Brain pericyte (primary cell): ENCODE measurements at places on chromosomes 5 and 9.
A peak's percentile ranks its signal among the peaks of the same experiment; 100 is the strongest.

- DNase-seq, result peak; percentile 34
Observed at GRCh38 chr9:36572515-36573418, at the start of gene MELK. TSS of gene MELK (plus strand) at chr9:36572895. CDS start at chr9:36581682, 8,787 bp downstream.

DNA sequence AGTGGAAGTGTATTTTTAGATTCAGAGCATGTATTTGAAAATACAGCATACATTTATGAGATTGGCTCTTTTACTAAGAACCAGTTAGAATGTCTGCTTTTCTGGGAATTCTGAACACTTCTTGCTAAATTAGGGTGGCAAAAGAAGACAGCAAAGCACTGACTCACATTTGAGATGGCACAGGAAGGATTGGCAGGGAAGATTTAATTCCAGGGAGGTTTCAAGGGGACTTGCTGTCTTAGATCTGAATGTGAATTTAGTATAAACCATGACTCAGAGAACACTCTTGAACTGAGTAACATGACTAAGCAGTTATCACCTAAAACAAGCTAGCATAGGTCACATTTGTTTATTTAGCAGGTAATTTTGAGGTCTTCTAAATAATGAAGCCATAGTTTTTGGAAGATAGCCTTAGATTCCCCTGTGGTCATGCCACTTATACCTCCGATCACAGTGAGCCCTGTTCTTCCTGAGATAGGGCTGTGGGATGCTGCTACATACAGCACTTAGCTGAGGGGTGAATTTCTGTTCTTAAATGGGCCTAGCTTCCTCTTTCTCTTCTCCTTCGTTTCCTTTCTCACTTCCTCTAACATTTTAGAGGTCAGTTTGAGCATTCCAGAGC lies 173.8 kb downstream of the PCSK1 start:
- no peak for DNase-seq

- DNase-seq, result no peak
Observed at GRCh38 chr9:134709512-134710270, 68.1 kb downstream of the COL5A1 start.

DNA sequence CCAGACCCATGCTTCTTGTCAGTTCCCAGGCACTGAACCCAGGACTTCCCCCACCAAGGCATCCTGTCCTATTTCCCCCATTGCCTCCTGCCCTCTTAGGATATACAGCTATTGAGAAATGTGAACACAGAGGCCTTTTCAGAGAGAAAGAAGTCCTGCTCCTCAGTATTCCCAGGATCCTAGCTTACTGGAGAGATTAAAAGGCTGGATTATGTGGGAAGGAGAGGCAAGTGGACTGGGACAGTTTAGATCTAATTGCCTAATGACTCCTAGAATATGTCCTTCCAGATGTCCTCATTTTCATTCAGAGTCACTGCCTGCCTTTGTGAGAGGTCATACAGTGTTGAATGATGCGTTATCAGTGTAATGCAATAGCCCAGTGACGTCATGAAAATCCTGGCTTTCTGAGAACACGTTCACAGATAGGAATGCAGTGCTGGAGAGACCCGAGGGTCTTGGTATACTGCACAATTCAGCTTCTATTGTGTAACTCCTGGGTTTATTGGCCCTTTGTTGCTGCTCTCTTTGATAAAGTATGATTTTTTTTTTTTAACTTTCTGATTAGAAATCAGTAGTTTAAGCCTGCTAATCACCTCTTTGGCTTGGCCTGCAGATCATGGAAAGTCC lies 26.2 kb downstream of the WWC1 start:
- peak; percentile 34 for DNase-seq

GRCh38 chr9:4704129-4704528 lies 24.8 kb downstream of the CDC37L1 start:
- DNase-seq, result no peak

GRCh38 chr9:79371948-79372555 lies 199.7 kb upstream of the TLE4 start:
- no peak for DNase-seq

DNA sequence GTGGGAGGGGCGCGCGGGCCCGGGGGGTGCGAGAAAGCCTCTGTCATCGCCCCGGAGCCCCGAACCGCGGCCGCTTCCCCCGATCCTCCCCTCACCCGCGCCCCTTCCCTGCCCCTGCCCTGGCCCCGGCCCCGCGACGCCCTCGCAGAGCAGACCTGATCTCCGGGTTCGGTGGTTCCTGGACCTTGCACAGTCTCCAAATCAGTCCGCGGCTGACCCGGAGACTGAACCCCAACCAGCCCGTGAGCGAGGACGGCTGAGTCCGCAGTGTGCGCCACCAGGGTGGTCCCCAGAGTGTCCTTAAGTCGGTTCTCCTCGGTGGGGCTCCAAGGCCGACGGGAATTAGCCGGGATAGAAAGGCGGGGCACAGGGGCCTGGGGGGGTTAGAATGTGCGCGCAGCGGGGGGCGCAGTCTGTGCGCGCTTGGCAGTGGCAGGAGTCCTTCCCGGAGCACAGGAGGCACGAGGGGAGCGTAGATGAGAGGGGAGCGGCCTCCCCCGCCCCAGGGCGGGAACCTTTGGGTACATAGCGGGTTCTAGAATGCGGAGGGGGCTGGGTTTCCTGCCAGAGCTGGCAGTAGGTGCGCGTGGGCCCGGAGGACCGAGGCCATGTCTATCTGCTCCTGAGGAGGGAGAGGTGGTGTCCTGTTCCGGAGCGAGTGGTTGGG lies 779 bp downstream of the PKN3 start:
- no peak for DNase-seq

DNA sequence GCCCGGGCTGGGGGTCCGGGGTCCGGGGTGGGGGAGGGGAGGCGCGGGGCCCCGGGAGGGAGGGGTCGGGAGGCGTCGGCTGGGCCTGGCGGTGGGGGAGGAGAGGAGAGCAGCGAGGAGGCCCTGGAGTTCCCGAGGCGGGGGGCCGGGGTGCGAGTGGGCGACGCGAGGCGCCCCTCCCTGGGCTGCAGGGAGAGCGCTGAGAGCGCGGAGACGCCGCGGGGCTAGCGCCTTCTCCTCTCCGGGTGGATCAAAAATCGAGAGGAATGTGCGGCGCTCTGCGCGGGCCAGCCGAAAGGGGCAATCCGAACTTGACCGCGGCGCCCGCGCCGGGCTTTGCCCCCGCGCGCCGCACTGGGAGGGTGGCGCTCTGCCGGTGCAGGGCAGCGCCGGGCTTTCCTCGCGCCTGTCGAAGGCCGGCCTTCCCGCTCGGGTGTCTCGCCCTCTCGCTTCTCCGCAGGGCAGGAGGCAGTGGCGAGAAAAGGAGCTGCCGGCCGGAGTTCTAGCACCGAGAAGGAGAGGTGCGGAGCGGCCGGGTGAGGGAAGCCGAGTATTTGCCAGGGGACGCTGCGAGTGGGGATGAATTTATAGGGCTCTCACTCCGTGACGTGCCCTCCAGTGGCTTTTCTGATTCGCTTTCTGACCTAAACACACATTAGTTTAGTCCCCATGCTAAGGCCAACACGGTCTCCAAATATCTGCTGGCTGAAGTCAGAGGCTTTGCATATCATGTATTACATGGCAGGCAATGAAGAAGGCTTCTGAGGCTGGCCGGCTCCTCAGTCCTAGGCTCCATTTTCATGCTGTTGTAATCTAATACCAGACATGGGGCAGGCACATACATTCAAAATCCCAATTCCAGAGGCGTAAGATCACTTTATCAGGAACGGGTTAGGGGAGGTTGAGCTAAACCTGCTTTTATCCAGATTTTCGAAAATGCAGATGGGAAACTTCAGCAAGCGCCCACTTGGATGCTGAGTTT lies 503 bp upstream of the GDNF start:
- DNase-seq, result no peak

DNA sequence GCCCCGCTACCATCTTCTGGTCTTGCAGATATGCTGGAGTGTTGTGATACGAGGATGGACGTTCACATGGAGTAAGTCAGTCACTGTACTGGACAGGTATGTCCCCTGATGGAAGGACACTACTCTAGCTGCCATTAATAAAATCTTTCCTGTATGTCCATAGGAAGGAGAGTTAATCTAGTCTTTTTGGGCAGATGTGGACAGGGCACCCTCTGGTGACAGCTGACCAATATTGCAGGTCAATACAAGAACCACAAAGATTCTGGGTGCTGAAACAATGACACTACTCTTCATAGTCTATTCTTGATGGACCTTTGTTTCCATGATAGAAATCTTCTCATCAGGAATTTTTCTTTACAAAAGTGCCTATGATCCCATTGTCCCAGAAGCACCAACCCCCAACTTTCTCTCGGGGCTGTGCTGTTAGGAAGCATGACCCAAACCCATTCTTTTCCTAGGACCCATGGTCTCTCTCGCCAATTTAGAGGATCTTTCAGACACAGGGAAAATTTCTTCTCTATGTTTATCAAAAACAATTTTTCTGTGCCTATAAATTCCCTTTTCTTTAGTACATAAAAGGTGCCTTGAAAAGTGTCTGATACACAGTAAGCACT lies 376.9 kb downstream of the DTWD2 start:
- DNase-seq, result no peak
